Activated CD4-positive, alpha-beta T cell treated with anti-CD3 and anti-CD28 coated beads, Interleukin-2, amount 10 ng/mL, durations not matched to agents 24 days and 14 days (primary cell): ENCODE measurements at places on chromosomes 1 and 21. TPM values are rescaled to one million over a fixed set of nuclear protein-coding genes. Genes with fewer than 3 reads are reported as not detected.

Gene SYCP1
- total RNA-seq: not detected in 2 replicates

Gene NR0B2
- total RNA-seq: not detected in 2 replicates

Gene OR2T33
- total RNA-seq: not detected in 2 replicates

Gene F3
- total RNA-seq: 0.07 and 0.33 TPM in 2 replicates

Gene SHE
- total RNA-seq: not detected in 2 replicates

Gene KLF17
- not detected in 2 replicates for total RNA-seq

Gene PTGFRN
- 35.4 and 35.6 TPM in 2 replicates for total RNA-seq

Gene DYNLT5
- not detected in 2 replicates for total RNA-seq

Gene HAO2
- not detected in 2 replicates for total RNA-seq

Gene LEPR
- total RNA-seq: 1.1 and 1.2 TPM in 2 replicates

Gene ZNF593OS
- total RNA-seq: not detected in 2 replicates

Gene MPL
- not detected in 2 replicates for total RNA-seq

Gene IGSF9
- not detected in 2 replicates for total RNA-seq

Gene CFAP141
- not detected in 2 replicates for total RNA-seq

Gene MNDA
- total RNA-seq: not detected in 2 replicates

Gene RGS18
- total RNA-seq: 0.33 TPM in 1 of 2 replicates, not detected in the other

Gene OR2T29
- not detected in 2 replicates for total RNA-seq

Gene CRYBG2
- 1.1 and 1.4 TPM in 2 replicates for total RNA-seq

Gene SPRR4
- total RNA-seq: not detected in 2 replicates

Gene CD101
- total RNA-seq: 0.82 and 1.2 TPM in 2 replicates

Gene CD52
- 295 and 297 TPM in 2 replicates for total RNA-seq

Gene SV2A
- total RNA-seq: 18.0 and 18.9 TPM in 2 replicates

Gene SLC1A7
- not detected in 2 replicates for total RNA-seq

Gene KRTAP20-2
- not detected in 2 replicates for total RNA-seq

Gene CD84
- total RNA-seq: 17.3 and 17.7 TPM in 2 replicates

Gene FCRL5
- not detected in 2 replicates for total RNA-seq

Gene RXFP4
- not detected in 2 replicates for total RNA-seq

Gene PODN
- total RNA-seq: not detected in 2 replicates

Gene RHD
- total RNA-seq: not detected in 2 replicates

Gene ITLN2
- not detected in 2 replicates for total RNA-seq

Gene C8B
- total RNA-seq: not detected in 2 replicates

Gene TENT5C
- total RNA-seq: 3.1 and 3.5 TPM in 2 replicates

Gene SYT14
- not detected in 2 replicates for total RNA-seq

Gene ANXA9
- total RNA-seq: 0.12 TPM in 1 of 2 replicates, not detected in the other

Gene KDF1
- not detected in 2 replicates for total RNA-seq

Gene PPM1J
- total RNA-seq: 1.2 and 1.4 TPM in 2 replicates

Gene TMOD4
- 1.3 and 1.8 TPM in 2 replicates for total RNA-seq
